ENCODE measurements at places on chromosomes 7 and 10. TPM values are rescaled to one million over a fixed set of nuclear protein-coding genes. Genes with fewer than 3 reads are reported as not detected.

The CUX1 gene
- 140 TPM for total RNA-seq

The CACNB2 gene
- total RNA-seq = under 0.01 TPM

The PLEKHA8 gene
- 15.7 TPM for total RNA-seq

The POLD2 gene
- total RNA-seq = 78.5 TPM

The ZNF485 gene
- total RNA-seq = 2.1 TPM
